ENCODE measurements at places on chromosomes 13 and 19.

DNA sequence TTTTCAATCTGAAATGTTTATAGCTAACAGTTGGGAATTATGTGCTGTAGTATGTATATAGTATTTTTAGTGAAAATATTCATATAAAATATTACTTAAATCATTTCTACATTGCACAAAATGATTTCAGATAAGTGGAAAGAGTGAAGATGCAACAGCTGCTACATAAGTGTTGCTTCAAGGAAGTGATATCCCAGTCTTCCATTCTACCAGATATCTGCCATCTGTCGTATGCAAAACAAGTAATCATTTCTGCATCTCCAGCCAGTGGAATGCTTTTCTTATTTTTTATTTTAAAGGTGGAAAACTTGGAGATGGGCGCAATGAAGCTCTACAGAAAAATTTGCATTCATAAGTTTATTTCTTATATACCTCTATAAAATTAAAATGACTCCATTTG, 152.5 kb upstream of the MAB21L1 start:
- DNase-seq: no peak

DNA sequence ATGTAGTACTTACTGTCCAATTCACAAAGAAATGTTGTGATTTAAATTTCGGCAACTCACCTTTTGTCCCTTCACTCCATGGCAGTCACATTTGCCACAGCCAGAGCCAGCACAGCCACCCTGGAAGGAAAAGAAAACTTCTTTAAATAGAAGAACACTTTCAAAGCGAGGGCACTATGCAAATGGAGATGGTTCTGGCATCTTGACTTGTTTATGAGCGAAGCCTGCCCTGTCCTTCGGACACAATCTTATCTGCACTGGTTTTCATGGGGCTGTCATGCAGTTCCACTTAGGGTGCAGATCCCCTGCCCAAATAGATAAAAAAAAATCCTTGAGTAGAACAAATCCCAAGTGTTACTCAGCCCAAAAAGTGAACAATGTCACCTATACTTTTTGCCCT, 64.3 kb downstream of the COL4A1 start:
- no peak for DNase-seq

DNA sequence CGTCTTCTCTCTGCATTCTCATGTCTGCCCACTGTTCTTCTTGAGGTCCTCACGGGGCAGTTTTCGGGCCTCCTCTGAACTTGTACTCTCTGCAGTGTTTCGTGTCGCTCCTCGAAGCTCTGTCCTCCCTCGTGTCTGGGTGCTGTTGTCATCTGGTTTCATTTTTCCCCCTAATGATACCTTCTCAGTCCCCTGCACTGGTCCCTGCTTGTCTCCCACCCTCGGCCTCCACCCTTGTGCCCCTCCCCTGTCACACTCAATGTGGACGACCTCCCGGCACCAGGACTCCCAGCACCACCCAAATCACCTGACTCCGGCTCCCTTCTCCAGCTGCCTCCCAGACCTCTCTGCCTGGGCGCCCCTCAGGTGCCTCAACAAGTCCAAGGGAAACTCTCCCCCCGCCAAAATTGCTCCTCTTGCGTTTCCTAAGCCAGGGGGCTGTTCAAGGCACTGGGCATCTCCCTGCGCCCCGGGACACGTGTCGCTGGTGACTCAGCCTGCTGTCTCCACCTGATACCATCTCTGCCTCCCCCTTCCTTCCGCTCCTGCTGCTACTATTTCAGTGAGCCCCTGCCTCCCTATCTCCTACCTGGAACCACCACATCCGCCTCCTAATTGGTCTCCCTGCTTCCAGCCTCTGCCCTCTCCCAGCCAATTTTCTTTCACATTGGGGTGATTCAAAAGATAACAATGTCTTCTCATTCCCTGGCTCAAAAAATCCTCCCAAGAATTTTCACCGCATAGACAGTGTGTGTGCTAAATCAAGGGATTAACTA, 49.5 kb downstream of the RFX2 start:
- DNase-seq: no peak

DNA sequence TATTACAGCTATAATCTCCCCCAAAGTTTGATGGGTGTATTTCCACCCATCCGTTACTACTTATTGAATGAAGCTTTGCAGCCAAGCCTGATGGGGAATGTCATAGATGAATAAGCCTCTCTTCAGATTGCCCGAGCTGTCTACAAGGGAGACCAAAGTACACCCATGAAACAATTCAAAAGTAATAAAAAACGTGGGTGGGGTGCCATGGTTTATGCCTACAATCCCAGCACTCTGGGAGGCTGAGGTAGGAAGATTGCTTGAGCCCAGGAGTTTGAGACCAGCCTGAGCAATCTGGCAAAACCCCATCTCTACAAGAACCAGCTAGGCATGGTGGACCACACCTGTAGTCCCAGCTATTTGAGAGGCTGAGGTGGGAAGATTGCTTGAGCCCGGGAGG, 419.2 kb downstream of the FGF9 start:
- DNase-seq: no peak

DNA sequence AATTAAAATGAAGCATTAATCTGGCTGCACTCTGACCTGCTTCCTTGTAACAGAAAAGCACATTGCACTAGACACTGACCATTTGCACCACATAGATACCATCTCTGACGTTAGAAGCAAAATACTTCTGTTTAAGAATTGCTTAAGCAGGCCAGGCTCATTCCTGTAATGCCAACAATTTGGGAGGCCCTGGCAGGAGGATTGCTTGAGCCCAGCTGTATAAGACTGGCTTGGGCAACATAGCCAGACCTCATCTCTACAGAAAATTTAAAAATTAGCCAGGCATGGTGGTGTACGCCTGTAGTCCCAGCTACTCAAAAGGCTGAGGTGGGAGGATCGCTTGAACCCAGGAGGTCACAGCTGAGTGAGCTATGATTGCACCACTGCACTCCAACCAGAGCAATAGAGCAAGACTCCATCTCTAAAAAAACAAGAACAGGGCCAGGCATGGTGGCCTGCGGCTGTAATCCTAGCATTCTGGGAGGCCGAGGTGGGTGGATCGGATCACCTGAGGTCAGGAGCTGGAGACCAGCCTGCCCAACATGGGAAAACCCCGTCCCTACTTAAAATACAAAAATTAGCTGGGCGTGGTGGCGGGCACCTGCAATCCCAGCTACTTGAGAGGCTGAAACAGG, 7.0 kb upstream of the TLE6 start:
- no peak for DNase-seq

- DNase-seq: no peak
Measured at GRCh38 chr19:42465827-42466280, 23.1 kb upstream of the CXCL17 start.

GRCh38 chr13:96193728-96194310, 103.9 kb downstream of the HS6ST3 start:
- no peak for DNase-seq

- no peak for DNase-seq
Measured at GRCh38 chr19:40279120-40279551, 6.0 kb downstream of the AKT2 start.

DNA sequence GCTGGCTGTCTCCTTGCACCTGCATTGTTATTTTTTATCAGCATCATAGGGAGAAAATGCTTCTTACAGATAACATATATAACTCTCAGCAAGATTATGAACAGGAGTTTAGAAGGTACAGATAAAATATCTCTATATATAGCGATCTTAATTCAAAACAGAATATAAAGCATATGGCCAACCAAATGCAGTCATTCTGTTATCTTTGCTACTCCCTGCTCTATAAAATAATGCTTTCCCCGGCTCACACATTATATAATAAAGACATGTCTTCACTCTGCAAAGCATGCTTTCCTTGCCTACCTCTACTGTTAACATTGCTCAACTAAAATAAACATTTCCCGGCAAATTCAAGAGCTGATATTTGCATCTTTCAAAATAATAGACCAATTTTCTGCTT, 161.7 kb downstream of the FGF14 start:
- no peak for DNase-seq

- DNase-seq: no peak
Measured at GRCh38 chr13:99981735-99982035, at the start of gene ZIC2. ZIC2 (plus strand) TSS chr13:99981784; CDS start chr13:99982065, 281 bp downstream.

GRCh38 chr19:53664760-53665159, 33.0 kb downstream of the DPRX start:
- no peak for DNase-seq

DNA sequence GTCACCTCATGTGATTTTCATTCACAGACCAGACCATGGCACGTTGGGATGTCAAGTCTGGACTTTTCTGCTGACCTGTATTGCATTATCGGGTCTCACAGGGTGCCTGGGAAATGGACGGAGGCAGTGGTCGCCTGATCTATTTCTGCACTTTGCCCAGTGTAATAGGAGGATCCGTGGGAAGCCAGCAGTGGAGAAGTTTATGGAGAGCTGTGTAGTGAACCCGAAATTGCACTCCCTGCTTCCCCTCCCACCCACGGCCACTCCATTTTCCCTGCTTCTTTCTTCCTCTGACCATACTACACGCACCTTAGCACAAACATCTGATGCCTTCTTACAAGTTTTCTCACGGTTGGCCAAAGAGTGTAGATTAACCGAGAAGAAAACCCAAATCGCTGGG, 16.9 kb downstream of the EFNB2 start:
- DNase-seq: no peak

- no peak for DNase-seq
Measured at GRCh38 chr19:10321874-10322835, 6.3 kb upstream of the FDX2 start.

DNA sequence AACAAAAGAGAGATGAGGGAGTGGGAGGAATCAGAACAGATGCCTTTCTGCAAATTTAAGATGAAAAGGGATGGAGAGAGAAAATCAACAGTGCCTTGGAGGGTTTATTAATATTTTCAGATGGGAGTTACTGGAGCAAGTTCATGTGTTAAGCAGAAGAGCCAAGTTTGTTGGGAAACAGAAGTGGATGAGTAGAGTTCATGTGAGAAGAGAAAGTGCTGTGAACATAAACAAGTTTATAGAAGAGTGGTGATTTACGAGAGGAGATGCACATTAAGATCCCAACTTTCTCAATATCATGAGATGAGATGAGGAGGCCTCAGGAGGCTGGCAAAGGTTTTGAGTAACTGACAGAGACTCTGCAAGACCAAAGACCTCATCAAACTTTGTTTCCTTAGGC, 274.1 kb upstream of the HTR2A start:
- DNase-seq: no peak

GRCh38 chr19:17107546-17108452, 32.2 kb downstream of the MYO9B start:
- DNase-seq: no peak

DNA sequence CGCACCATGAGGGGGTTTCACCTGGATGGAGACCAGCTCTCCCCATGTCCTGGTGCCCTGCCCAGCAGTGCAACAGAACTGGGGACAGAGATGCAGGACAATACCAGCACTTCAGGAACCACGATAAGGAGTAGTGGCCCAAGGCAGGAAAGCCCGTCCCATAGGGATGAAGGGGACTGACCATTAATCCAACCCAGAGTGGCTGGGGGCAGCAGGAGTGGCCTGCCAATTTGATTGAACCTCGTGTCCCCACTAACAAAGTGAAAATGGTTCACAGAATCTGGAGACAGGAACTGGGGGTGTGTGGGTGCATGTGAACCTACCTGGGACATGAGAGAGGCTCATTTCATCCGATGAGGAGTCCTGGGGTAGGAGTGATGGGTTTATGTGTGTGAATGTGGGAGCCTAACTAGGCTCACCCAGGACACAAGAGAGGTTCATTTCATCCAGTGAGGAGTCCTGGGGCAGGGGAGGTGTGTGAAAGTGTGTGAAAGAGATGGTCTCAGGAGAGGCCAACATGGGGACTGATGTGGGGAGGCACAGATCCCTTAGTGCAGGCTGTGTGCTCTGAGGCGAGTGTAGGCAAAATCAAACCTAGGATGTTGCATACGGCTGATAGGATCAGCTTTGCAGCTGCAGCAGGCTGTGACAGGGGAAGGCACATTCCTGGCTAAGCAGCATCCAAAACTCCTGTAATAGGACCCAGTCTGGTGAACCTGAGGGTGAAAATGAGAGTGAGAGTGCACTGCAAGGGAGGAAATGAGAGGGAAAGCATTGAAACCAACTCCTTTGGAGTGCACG, 98.2 kb downstream of the ZNF429 start:
- DNase-seq: no peak

DNA sequence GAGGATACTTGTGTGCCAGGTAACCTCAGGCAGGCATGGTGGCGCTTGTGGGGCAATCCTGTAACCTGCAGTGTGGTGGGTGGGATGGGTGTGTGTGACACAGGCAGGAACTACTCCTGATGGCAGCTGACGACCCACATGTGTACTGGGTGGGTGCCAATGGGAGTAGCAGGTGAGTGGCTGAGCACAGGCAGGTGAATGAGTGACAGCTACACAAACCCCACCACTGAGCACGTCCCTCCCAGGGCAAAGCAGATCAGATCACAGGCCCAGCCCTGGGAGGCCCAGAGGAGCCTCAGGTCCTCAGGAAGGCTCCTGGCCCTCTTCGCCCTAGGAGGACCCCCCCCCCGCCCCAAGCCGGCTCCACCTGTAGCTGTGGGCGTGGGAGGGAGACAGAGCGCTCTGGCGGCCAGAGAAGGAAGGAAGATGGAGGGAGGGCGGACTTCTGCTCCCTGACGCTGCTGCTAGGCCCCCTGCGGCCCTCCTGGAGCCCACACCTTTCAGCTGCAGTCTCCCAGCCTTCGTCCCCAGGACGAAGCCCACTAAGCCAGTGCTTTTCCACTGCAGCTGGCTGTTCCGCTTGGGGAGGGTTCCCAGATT, 1.3 kb upstream of the ZNF181 start:
- no peak for DNase-seq

GRCh38 chr19:1292419-1293151, 6.9 kb downstream of the EFNA2 start:
- no peak for DNase-seq

GRCh38 chr13:79937771-79938216, 403.1 kb downstream of the SPRY2 start:
- DNase-seq: no peak

DNA sequence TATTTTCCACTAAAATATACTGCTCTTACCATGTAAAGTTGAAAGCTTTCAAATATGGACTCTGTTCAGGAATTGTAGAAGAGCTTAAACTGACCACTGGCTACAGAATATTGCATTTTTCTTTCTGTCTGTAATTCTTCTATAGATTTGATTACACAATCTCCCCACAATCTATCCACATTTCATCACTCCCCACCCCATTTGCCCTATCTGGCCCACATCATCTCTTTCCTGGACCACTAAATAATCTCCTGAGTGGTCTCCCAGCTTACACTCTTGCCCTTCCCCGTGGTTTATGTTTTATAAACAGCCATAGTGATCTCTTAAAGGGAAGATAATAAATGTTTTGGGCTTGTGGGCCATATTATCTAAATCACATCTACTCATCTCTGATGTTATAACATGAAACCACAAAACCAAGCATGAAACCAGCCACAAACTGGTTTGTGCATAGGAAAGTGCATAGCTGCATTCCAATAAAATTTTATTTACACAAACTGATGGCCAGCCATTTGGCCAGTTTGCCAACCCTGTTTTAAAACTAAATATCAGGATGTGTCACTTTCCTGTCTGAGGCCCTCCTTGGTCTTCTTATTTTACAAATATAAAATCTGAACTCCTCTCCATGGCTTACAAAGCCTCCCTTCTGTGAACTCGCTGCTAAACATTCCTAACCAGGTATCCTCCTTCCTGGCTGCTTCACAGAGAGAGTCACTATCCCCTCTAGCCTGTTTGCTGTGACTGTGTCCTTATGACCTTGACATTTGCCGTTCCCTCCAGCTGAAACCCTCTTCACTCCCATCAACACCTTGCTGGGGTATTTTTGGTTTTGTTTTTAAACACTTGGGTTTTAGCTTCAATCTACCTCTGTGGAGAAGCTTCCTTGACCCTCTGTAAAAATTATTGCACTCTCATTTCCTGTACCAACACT, 500.9 kb downstream of the GPC6 start:
- DNase-seq: no peak

Measured in D721Med (cell line).